IPS-NIHi11 (cell line): ENCODE measurements at places on chromosomes 6 and 20.
A peak's percentile ranks its signal among the peaks of the same experiment; 100 is the strongest.

GRCh38 chr6:44558024-44558831 is 170.7 kb downstream of the CDC5L start:
- DNase-seq = no peak

GRCh38 chr20:16758454-16759180 is 10.5 kb downstream of the OTOR start:
- DNase-seq = no peak

DNA sequence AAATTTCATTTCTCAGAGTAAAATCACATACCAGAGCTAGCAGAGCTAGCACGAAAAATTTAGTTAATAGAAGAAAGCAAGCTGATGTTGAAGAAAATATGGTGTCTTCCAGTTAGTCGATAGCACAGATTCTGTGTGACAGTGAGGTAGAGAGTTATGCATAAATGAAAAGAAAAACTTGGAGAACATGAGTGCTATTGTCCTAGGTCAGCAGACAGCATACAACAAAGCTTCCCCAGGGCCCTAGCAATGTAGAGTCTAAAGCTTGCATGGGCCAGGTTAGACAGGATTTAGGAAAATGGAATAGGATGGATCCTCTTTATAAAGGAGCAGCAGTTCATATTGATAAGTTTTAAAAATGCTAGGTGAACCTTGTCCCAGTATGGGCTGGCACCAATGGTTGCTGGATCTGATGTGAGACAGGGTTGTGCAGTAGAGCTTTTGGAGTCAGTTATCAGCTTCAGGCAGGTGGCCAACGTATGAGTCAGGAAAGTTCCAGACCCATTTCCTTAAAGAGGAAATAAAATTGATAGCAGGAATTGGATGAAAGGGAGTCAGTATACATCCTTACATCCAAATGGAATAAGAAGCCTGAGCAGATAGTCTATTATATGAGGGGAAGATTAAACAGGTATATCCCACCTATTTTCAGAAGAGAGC is 277.2 kb downstream of the FRK start:
- DNase-seq = no peak

- DNase-seq = no peak
Observed at GRCh38 chr6:89409461-89410035, 2.5 kb downstream of the RRAGD start.

DNA sequence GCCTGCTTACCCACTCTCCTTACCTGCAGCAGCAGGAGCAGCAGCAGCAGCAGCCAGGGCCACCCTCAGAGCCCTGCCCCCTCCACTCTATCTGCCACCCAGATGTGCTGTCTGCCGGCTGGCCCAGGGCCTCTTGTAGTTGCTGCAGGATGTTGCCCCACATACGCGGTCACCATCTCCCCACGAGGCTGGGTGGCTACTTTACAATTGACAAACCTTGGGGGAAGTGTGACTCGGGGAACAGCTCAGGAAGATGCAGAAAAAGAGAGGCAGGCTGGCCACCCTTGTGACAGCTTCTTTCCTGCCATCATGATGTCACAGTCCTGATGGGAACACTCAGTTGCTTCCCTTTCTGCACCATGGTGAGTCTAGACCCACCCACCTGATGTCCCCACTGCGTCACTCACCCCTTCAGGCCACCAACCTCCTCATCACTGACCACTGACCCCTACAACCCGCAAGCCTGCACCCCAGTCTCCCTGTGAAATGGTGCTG is 14.5 kb downstream of the TREM1 start:
- no peak for DNase-seq

- DNase-seq = no peak
Observed at GRCh38 chr6:16158943-16159557, 30.2 kb downstream of the MYLIP start.

DNA sequence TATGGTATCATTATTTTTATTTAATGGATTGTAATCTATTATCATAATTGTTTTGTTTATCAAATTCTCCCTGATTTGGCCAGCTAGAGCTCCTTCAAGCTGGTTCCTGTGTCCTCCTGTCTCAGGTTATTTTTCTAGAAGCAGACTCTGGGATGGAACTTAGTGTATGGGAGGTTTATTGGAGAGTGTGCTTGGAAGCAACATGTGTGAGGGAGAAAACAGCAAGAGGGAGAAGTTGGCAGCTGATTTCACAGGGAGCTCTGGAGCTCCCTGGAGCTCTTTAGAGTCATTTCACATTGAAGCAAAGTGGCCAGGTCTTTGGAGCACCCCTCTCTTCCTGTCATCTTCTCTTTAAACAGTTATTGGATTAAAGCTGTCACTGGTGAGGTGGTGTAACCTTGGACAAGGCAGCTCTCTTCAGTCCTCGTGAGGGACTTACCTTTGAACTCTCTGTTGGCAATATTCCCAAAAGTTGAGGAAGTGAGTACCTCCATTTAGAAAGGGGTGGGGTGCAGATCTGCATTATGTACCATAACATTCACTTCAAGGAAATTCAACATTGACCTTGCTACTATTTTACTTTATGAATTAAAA is 103.6 kb downstream of the PHF3 start:
- no peak for DNase-seq

GRCh38 chr20:20362774-20363433 is 5.0 kb upstream of the INSM1 start:
- DNase-seq = no peak

DNA sequence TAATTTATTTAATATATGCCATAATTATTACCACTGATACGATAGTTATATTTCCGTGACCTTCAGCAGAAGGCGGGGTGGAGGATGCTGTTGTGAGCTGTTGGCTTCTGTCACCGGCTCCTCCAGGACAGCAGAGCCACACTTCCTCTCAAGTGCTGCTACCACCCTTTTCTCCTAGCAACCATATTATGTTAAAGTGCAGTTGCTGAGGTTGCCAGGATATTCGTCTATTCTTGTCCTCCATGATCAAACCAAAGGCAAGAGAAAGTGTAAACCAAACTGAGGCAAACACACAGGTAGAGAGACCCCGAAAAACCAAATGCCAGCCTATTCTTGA is 27.8 kb downstream of the RGS17 start:
- DNase-seq = no peak

DNA sequence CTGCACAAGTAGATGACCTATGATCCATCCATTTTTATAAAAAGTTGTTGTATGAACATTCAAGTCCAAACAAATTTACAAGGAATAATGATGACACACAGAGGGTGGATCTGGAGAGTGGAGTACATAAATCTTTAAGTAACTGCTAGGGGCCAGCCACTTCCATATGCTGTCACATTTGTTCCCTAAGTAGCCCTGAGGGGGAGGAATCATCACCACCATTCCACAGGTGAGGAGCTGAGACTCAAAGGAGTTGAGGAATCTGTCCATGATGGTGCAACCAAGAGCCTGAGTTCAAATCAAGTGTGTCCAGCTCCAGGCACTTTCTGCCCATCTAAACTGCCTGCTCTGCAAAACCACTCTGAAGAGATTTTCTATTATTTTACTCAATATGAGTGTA is 132.1 kb downstream of the AIG1 start:
- DNase-seq = no peak

- no peak for DNase-seq
Observed at GRCh38 chr20:48864738-48865318, 37.0 kb upstream of the PREX1 start.

- DNase-seq = no peak
Observed at GRCh38 chr6:20071998-20072397, 140.3 kb downstream of the MBOAT1 start.

DNA sequence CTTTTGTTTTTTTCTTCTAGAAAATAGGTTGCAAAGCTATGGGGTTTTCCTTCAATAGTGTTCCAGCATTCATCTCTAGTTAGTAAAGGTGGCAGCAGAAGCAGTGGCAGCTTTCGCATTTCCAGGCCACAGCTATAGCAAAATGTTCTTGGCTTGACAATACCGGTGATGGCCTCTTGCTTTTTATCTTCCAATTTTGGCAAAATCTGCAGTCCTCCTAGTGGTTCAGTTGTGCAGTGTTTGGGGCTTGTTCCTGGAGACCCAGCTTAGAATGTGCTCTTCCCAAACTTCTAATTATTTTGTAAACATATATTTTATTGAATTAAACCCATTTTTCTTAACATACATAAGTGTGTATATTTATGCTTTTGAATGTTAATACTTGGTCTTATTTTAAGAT is 370.6 kb upstream of the MAN1A1 start:
- DNase-seq = peak; percentile 7

- DNase-seq = no peak
Observed at GRCh38 chr20:38082894-38083293, 49.3 kb downstream of the RPRD1B start.

- no peak for DNase-seq
Observed at GRCh38 chr20:39290575-39290974, 328.4 kb downstream of the DHX35 start.

GRCh38 chr20:2006452-2007361 is 12.8 kb upstream of the PDYN start:
- peak; percentile 70 for DNase-seq

DNA sequence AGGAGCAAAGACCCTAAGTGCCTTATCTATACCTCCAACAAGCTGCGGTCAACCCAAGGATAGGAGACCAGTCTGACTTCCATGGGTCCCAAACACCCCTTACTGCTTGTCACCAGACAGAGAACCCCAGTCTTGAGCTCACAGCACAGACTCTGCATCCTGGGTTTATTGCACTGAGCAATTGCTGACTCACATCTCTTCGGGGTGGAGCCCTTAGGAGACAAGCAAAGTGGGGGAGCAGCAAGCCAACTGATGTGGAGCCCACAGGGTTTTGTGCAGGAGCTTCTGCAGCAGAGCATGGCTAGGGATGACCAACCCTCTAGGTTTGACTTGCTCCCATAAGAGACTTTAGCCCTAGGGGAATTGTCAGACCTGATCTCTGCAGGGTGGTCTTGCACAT is 38.6 kb upstream of the EYS start:
- no peak for DNase-seq

- no peak for DNase-seq
Observed at GRCh38 chr6:137724018-137724403, 143.0 kb upstream of the TNFAIP3 start.

GRCh38 chr6:105819745-105820144 is 266.4 kb upstream of the PRDM1 start:
- no peak for DNase-seq

DNA sequence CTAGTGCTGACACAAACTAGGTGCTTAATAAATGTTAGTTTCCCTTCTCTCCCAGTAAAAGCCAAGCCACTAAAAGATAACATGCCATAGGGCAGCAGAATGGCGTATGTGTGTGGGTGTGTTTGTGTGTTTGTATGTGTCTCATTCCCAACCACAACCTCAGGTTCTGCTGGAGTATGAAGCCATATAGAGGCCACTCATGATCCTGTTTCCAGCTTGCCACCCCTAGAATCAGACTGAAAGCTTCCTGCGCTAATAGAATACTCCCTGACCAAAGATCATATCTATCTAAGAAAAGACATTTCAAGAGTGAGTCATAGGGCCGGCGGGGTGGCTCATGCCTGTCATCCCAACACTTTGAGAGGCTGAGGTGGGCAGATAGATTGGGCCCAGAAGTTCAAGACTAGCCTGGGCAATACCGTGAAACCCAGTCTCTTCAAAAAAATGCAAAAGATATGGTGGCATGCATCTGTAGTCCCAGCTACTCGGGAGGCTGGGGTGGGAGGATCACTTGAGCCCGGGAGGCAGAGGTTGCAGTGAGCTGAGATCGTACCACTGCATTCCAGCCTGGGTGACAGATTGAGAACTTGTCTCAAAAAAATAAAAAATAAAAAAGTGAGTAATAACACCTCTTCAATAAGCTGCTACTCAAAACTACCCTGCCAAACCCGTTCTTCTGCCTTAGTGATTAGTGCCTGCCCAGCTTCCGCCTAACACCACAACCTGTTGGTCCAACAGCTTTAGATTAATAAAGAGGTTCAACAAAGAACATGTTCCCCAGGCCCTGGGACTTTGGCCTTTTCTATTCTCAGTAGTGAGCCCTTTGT is 11.8 kb upstream of the SNRPC start:
- peak; percentile 36 for DNase-seq

- no peak for DNase-seq
Observed at GRCh38 chr6:162706232-162706631, 21.3 kb downstream of the PRKN start.

DNA sequence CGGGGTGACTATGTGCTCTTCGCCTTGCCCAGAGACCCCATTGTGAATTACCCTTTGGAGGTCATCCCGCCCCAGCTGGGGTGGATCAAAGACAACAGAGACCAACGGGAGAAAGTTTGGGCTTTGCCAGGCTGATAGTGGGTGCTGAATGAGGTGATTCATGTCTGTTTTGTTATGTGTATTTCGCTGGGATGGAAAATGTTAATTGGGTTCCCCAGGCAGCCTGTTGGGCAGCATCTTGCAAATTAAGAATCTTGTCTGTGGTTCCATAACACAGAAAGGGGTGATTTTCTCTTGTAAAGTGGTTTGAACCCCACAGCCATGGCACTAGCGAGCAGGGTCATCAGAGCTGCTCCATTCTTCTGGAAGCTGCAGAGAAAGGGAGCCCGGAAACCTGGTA is 63.1 kb upstream of the UNC93A start:
- no peak for DNase-seq

DNA sequence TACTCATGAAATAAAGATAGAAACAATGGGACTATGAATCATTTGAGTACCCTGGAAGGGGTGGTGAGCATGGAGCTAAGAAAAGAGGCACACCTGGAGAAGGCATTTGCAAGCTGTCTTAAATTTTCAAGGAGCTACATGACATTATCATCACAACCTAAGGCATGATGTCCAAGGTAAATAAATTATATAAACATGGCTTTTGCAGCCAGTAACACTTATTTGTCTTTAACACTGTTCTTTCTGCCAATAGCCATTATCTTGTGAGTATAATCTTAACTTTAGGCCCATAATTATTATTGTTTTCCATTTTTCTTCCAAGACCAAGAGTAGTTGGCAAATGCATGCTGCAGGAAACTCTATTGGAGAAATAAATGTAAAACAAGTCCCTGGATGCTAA is 63.7 kb downstream of the ALDH5A1 start:
- no peak for DNase-seq

DNA sequence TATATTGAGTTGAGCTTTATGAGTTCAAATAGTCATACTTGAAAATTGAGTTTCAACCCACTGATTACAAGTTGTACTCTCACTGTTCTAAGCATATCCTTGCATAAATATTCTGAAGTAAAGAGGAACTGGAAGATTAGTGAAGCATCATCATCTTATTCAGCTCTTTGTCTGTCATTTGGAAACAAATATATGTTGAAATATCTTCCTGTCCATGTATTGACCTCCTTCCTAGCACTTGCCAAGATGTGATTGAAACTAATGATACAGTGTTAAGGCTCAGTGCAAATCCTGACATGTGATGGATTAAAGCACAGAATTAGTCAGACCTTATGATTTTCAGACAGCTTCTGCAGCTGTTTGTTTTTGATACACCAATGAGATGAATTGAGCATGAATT is 434.3 kb downstream of the TBC1D32 start:
- DNase-seq = no peak
